ENCODE measurements at places on chromosomes 7 and 10.

DNA sequence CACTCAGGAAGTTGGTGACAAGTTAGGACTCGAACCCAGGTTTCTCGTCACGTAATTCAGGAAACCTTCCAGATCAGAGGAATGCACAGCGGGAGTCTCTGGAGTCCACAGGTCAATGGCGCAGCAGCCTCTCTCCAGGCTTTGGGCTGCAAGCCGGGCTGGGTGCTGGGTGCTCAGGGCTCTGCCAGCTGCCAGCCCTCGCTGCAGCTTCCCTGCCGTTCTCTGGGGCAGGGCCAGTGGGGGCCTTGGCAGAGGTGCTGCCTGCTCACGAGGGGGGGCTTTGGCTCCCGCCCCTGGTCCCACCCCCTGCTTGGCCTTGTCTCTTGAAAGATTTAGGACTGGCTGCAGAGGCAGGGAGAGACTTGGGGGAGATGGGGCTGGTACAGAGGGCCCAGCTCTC, at the start of gene TACR2:
Gene TACR2, minus strand, starts transcription at position 224 of the 400 bp plus-strand sequence. CDS start 595 bp downstream, outside the sequence.
- DNase-seq, result no peak

GRCh38 chr7:12726908-12727307, 39.5 kb downstream of the ARL4A start:
- DNase-seq, result no peak

- no peak for DNase-seq
Observed at GRCh38 chr7:37476428-37476827, 27.8 kb upstream of the ELMO1 start.

GRCh38 chr7:106814887-106815286, 50.2 kb upstream of the PIK3CG start:
- no peak for DNase-seq

DNA sequence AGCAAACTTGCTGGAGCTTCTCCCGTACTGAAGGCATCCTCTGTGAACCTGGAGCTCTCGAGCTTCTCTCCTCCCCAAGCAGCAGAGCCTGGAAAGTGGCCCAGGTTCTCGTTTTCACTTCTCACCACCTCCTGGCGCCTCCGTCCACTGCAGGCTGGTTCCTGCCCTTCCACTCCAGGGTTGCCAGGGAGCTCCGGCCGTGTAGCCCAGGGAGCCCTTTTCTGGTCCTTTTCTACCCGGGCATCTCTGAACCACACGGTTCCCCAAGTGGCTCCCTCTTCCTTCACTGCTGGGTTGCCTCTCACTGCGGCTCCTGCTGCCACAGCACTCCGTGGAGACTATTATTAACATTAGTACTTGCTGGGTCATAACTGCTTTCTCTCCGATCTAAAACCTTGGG, 208.6 kb upstream of the PPP2R2D start:
- no peak for DNase-seq

DNA sequence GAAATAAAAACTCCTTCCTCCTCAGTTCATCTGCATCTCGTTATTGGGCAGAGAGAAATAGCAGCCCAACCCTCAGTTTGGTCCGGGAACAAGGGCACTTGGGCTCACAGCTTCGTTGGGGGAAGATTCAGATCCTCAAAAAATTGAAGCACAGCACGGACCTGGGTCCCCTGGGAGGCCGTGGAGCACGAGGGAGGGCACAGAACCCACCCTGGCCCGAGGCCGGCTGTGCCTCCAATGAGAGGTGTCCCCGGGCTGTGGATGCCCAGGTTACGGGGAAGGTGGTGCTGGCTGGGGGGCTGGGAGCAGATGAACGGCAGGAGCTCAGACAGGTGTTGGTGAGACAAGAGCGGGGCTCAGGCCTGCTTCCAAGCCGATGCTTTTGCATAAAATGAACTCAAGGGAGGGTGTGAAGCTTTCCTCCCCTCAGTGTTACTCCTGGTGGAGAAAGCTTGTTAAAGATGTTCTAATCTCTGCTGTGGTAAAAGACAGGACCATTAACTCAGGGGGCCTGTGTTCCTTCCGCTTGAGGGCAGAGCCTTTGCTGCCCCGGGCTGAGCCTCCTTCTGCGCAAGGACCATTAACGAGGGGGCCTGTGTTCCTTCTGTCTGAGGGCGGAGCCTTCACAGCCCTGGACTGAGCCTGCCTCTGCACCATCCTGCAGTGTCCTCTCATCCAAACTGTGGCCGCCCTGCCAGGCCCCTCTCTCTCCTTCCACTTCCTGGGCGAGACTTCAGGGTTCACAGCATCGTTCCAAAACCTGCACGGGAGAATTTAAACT, 302.2 kb downstream of the ADARB2 start:
- DNase-seq, result no peak

GRCh38 chr10:50615658-50616057, 8.1 kb downstream of the SGMS1 start:
- DNase-seq, result no peak

GRCh38 chr7:157047148-157047547, 36.7 kb upstream of the MNX1 start:
- peak; percentile 47 for DNase-seq

DNA sequence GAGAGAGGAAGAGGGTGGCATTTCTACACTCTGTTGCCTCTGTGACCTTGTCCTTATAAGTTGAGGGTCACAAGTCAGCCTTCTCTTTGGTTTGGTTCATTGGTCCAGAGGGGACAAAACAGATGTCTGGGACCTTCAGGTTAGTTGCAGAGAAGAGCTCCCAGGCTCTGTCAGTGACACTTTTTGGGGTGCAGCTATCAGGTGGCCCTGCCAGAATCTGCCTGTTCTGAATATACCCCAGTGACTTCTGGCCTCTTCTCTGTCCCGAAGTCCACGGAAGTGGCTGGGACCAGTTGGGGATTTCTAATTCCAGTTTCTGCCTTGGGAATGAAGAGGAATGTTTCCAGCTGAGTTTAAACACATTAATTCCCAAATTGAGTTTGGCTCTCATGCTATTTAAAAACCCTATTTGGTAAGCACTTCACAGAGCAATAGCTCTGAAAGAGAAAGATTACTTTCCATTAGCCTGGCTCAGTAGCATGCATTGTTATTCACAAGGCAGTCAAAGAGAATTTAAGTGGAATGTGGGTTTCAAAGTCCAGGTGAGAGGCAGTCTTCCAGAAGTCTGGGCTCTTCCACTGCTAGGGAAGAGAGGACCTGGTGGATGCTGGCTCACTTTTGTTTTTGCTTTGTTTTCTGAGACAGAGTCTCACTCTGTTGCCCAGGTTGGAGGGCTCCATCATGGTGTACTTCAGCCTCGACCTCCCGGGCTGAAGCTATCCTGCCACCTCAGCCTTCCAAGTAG, 237.8 kb upstream of the GALNT17 start:
- no peak for DNase-seq

DNA sequence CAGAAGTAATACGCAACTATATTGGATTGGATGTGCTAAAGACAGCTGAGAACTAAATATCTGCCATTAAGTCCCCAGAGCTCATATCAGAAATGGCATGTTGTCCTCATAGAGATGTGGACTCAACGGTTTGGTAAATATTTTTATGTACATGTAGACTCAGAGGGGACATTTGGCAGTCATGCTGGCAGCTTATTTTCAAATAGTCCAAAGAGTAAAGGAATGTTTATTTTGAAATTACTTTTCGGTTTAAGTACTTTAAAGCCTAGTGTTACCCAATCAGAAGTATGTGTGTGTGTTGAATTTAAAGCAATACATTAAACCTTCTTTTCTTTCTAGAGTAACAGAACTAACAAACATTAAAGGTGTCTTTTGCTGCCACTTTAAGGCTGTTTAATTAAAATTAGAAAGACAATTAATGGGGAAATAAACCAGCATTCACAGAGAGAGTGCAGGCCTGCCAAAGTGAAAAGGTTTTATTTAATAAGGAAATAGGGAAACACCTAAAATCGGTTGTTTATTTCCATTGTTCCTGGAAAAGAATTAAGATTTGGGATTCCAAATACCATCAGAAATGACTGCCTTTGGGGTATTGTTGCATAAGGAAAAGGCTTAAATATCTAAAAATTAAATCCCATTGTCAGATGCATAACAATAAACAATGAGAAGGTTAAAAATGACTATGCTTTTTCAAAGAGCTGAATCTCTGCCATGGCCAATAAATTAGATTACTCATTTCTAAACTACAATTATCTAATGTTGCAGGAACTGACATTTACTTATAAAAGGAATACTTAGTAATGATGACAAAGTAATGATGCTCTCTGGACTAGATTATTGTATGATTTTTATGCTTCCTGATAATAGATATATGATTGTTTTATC, 113.4 kb upstream of the AHR start:
- peak; percentile 68 for DNase-seq

- no peak for DNase-seq
Observed at GRCh38 chr7:88628363-88629085, 131.0 kb upstream of the ZNF804B start.

- peak; percentile 98 for DNase-seq
Observed at GRCh38 chr7:6443372-6443941, 4.3 kb downstream of the DAGLB start.

DNA sequence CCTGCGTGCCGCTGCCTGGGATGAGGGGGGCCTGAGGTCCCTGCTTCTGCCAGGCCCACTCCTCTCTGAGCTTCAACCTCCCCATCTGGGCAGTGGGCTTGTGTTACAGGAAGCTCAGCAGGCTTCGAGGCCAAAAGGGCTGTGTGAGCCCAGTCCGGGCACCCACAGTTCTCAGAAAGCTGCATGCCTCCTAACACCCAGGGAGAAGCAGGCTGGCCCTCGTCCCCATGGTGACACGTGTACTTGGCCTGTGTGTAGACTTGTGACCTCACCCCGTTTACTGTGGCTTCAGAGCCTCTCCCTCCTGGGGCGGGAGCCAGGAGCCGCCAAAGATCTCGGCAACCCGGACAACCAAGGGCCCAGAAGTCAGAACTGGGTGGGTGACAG, 2.2 kb upstream of the GRIFIN start:
- peak; percentile 82 for DNase-seq

DNA sequence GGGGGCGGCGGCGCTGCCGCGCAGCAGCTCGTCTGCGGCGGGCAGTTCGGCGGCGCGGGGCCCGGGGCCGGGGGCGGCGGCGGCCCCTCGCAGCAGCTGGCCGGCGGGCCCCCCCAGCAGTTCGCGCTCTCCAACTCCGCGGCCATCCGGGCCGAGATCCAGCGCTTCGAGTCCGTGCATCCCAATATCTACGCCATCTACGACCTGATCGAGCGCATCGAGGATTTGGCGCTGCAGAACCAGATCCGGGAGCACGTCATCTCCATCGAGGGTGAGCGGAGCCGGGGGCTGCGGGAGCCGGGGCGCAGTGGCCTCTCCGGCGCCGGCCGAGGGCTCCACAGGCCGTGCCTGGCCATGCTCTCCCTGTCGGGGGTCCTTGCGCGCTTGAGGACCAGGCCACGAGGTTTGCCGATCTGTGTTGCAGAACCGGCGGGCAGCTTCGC, 548 bp downstream of the AGAP3 start:
- DNase-seq, result peak; percentile 46

DNA sequence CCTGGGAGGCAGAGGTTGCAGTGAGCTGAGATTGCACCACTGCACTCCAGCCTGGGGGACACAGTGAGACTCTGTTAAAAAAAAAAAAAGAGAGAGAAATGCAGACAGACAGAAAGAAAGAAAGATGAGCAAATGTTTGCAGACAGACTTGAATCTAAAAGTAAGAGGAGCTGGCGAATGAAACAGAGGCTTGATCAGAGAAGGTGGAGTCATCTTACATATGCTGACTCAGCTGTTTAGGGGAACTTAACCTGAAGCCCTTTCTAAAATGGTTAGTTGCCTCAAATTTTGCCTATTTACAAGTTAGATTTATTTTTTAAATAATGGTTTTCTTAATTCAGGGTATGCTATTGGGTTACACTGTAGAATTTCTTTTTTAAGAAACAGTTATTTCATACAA, 5.4 kb downstream of the FAM171A1 start:
- no peak for DNase-seq

DNA sequence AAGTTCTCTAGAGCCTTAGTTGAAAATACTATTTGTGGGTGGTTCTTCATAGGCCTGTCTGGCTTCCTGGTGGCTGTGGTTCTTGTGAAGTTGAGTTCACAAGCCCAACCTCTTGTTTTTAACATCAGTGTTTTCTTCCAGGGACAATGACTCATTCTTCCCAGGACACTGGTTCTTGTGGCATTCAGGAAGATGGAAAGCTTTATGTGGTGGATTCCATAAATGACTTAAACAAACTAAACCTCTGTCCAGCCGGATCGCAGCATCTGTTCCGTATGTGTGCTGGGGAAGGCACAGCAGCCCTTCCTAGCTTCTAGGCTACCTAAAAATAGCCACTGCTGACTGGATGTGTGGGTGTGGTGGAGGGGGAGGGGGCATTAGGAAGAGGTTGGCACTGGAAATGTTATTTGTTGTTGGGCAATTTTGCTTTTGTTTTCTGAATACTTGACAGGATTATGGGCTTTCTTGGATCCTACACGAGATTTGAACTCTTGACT, 3.9 kb downstream of the LSMEM1 start:
- DNase-seq, result peak; percentile 98

GRCh38 chr7:22853674-22854157, 31.1 kb upstream of the TOMM7 start:
- no peak for DNase-seq

DNA sequence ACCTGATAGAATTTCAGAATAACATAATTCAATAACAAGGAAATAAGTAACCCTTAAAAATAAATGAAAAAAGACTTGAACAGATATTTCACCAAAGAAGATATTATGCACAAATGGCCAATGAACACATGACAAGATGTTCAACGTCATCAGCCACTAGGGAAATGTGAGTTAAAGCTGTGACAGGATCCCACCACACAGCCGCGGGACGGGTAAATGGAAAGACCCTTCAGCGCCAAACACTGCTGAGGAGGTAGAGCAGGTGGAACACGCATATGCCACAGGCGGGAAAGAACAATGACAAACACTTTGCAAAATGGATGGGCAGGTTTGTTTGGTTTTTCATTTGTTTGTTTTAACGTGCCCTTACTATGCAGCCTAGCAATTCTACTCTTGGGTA, 86.1 kb upstream of the RNF32 start:
- no peak for DNase-seq

DNA sequence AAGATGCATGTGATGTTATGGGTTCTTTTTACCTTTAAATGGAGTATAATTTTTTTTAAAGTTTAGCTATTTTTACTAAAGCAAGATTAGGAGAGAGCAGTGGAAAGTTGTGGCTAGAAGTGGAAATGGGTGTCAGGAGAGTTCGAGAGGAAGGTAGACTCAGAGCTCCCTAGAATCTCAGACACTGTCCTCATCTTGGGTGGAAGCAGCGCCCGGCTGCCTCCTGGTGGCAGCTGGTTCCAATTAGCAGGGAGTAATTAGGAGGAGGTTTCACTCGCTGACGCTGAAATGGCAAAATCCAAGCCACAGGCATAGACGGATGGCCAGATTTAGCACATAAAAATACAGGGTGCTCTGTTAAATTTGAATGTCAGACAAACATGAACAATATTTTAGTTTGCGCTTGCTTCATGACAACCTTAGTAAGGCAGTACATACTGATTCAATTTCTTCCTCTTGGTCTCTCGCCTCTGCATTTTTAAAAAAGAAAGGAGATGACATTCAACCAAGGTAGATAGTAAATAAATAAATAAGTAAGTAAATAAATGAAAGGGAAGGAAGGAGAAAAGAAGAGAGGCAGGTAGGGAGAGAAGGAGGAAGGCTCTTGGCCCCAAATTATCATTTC, 58.5 kb downstream of the LGI1 start:
- peak; percentile 74 for DNase-seq

- DNase-seq, result no peak
Observed at GRCh38 chr7:32779167-32779566, 112.4 kb downstream of the KBTBD2 start.
